ENCODE measurements at places on chromosomes 16 and 17.
A peak's percentile ranks its signal among the peaks of the same experiment; 100 is the strongest.

DNA sequence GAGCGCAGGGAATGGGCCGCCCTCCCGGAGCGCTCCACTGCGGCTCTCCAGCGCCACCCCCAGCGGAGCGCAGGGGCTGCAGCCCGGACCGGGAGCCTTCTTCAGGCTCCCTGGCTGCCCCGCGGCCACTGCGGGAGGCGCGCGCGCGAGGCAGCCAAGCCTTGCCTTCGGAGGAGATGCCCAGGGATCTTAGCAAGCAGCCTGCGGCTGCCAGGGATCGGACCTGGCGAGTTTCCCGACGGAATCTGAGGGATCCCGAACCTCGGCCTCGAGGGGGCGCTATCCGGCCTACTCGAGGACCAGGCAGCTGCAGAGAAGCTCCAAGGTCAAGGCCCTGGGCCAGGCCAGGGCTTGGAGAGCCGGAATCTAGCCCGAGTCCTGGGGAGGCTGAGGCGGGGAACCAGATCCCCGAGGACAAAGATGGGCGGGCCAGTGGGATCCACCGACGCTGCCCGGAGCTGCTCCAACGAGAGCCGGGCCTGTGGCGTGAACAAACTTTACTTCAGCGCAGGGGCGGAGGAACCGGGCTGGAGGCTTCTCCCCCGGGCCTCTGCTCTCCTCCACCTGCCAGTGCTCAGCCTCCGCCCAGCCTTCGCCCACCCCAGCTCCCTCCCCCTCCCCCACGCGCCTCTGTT, at the start of gene IRX6:
IRX6 (plus strand) TSS at position 567 of the 635 bp plus-strand sequence. CDS start 889 bp downstream, outside the sequence.
- no peak for DNase-seq

GRCh38 chr16:89711601-89712273, 9.0 kb downstream of the VPS9D1 start:
- DNase-seq: no peak

- DNase-seq: no peak
Measured at GRCh38 chr17:69093279-69093789, 32.6 kb upstream of the ABCA9 start.

- DNase-seq: no peak
Measured at GRCh38 chr17:8927395-8927794, 38.1 kb downstream of the PIK3R5 start.

- no peak for DNase-seq
Measured at GRCh38 chr16:86939609-86940008, 361.3 kb downstream of the FOXL1 start.

DNA sequence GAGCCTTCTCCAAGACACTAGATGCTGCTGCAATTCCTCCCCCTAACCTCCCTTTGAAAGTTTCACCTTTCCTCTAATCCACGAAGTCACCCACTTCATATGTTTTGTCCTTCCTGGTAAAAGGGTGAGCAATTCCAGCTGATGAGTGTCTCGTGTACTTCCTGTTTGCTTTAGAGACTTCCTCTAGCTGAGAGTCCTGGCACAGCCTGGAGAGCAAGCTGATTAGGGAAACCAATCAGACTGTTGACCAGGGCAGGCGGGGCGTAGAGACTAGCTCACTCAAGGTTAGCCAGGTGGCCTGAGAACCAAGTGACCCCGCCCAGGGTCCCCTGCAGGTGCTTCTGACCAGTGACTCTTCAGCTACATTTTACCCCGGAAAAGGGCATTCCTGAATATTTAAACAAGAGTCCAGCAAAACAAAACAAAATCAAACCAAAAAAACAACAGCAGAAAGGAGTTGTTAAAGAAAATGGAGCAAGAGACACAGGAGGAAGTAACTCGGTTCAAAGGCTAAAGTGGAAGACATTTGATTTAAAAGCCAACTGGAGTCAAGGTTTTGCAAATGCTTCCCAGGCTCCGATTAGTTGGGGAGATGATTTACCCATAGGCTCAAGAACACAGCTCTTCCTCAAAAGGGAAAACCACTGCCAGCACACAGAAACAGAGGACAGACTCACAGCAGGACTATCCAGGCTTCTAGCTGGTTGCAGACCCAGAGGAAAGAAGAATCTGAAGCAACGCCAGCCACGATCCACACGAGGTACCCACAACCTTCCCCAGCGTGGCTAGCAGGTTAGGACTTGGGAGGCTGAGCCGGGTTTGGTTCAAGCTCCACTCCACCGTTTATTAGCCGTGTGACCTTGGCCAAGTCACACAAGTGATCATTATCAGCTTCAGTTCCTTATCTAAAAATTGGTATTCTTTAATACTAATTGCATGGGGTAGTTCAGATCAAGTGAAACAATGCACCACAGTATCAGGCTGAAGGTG, 13.4 kb downstream of the HSPB9 start:
- DNase-seq: peak; percentile 2

DNA sequence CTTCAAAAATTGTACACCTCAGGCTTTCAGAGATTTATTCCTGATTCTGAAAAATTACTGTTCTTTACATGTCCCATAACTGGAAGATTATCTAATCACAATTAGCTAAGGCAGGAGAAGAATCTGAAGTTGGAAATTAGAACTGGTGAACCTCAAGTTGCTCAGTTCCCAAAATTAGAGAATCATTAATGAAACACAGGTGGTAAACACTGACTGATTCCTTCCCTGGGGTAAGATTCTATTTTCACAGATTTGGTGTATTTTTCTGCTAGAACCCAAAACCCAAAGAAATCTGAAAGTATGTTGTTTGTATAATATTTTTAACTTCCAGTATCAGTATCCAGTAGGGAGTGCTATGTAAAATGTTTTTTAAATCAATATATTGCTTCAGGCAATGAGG, 25.7 kb downstream of the PHKB start:
- DNase-seq: no peak

- DNase-seq: no peak
Measured at GRCh38 chr17:34826332-34826731, 134.9 kb downstream of the CCT6B start.

GRCh38 chr16:28204204-28204603, 7.6 kb downstream of the XPO6 start:
- DNase-seq: no peak

DNA sequence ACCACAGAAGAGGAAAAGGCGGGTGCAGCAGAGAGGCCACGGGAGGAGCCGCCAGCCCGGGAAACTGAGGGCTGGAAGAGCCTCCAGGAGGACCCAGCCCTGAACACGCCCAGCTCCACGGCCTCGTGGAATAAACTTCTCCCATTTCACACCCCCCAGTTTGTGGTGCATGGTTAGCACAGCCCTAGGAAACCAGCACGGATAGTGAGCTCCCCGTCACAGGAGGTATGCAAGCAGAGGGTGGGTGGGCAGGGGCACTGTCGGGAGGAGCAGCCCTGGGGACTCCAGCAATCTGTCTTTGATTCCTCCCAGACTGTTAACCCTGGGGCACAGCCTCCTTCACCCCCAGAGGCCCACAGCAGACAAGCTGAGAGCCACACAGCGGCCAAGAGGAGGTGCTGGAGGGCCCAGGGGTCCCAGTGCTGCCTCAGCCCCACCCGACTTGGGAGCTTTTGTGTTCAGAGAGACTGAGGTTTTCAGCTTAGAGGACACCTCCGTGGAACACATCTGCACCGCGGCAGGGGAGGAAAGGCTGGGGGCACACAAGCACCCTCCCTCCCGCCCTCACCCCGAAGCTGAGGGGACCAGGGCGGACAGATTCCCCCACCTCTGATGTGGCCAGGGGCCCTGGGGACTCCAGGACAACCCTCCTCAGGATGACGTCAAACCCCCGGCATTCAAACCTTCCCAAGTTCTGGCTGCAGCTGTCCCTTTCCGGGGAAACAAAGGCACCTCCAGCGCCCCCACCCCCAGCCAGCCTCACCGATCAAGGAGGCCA, 1.7 kb upstream of the IL17C start:
- no peak for DNase-seq

- no peak for DNase-seq
Measured at GRCh38 chr17:44007346-44008204, 3.2 kb downstream of the NAGS start.

DNA sequence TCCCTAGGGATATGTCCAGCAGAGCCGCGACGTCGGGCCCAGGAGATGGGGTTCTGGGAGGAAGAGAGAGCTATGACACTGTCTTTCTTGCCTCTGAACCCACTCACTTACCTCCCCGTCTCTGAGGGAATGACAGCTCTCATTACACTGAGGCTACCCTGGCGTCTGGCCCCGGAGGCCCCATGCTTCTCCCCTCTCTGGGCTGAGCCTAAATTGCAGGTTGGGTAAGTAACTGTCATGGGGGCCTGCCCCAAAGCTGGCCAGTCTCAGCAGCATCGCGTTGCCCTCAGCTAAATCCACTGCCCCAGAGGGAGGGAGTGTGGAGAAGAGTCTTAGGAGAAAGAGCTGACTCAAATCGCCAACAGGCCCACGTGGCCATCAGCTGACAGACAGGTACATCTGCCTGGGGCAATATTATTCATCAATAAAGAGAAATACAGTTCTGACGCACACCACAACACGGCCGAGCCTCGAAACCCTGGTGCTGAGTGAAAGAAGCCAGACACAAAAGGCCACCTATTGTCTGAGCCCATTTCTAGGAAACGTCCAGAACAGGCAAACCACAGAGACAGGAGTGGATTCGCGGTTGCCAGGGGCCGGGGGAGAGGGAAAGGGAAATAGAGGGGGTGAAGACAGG, 156.4 kb downstream of the C16orf95 start:
- DNase-seq: no peak

DNA sequence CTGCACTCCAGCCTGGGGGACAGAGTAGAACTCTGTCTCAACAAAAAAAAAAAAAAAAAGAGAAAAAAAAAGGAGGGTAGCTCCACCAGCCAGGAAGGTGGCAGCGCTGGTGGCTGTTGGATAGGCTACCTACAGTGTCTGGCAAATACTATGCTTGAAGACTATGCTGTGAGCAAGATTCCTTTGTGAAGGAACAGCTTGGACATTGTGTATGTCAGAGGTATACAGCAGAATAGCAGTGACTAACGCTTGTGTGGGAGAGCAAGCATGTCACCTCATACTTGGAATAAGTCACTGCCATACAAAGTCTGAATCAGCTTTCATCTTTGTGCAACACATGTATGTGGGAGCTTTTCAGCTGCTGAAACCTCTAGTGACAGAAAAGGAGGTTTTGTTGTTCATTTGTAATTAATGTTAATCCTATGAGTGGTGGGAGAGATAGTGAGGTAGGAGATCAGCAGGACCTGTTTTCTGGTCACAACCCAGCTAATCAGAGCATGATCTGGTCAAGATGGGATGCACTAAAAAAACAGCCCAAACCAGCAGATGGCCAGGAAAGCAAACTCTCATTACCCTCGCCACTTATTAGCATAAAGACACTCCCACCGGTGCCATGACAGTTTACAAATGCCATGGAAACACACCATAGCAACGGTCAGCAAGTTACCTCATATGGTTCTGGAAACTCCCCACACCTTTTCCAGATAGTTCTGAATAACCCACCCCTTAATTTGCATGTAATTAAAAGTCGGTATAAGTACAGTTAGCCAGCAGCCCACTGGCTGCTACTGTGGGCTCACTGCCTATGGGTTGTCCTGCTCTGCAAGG, 6.8 kb upstream of the ITGAD start:
- no peak for DNase-seq

DNA sequence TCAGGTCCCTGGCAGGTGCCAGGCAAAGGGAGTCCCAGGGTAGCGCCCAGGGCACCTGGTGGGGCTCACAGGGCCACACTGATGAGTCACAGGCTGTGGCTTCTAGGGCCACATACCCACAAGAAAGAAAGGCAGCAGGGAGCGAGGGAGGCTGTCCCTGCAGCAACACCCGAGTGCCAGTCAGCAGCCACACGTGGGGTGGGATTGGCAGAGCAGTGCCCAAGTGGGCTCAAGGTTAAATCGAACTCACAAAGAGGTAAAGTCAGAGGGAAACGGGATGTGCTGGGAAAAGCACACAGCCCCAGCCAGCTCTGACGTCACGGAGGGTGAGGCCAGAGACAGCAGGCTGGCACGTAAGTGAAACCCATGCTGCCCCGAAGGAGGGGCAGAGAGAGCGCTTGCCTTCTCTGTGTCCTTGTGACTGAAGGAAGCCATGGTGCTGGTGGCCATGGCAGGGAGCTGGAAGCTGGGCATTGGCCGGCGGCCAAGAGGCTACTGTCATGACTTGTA, 33.8 kb downstream of the FA2H start:
- DNase-seq: no peak

- no peak for DNase-seq
Measured at GRCh38 chr17:82917699-82918345, 78.0 kb upstream of the ZNF750 start.

- no peak for DNase-seq
Measured at GRCh38 chr16:81164481-81164880, 68.3 kb upstream of the GCSH start.

DNA sequence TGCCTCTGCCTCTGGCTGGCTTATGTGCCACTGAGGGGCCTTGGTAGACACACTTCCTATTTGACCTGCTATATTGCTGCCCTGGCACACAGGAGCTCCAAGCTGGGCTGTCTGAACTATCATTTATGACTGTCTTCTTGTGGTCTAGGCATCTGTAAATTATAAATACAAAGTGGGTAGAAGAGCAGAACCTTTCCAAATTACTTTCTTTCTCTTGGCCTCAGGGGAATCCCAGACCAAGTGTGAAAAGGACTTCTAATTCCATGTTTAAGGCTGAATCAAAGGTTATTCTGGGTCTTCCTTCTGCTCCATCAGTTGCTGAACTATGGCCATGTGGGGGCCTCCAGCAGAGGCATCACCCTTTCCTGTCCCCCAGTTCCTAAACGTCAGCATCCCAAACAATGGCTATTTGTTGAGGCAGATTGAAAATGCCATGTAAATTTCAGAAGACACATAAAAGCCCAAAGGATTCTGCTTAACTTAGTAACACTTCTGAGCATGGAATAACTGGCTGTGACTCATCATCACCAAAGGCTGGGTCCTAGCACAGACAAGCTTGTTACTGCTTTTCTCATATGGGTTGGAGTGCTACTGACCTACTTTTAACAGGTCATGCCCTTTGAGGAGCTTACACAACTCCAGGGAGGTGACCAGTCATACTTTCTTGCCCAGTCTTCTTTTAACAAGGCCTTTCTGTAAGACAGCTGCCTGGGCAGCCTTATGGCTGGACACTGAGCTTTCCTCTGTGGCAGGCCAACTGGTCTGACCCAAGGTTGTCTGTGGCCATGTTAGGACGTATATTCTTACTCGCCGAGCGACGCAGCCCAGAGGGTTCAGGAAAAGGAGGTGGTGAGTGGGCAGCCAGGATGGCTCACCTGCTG, 154.8 kb downstream of the VPS53 start:
- DNase-seq: no peak

GRCh38 chr16:1998852-1999801, 9.4 kb downstream of the SYNGR3 start:
- DNase-seq: no peak

- no peak for DNase-seq
Measured at GRCh38 chr16:66429290-66429962, 2.3 kb downstream of the BEAN1 start.

DNA sequence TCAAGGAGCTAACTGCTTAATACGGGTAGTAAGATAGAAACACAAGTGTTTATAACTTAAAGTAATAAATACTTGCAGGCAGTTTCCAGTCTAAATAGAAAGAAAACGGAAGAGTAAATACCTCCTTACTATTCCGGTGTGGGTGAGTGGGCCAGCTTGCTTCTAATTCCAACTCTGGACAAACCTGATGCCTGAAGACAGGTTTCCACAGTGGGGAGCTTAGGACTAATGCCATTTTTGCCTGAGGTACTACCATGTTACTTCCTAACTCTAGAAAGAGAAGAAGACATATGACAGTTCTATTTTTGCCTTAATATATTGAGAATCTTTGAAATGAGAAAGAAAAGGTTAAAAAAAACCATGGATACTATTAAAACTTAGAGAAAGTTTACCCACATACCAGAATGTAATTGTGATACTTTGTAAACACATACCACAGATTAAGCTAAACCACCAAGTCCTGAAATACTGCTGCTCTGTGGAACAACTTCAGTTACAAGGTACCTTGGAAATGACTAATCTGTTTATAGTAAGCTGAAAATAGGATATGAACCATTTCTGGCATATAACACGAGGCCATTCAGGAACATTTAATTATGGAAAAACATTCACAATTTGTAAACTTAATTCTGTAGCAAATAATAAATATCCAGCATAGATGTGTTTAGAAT, 70.2 kb downstream of the ZZEF1 start:
- no peak for DNase-seq

Data from NCI-H1417 treated with DMSO at 0.1 percent for 48 hours (cell line).